ENCODE measurements at places on chromosomes 4 and X. TPM values are rescaled to one million over a fixed set of nuclear protein-coding genes. Genes with fewer than 3 reads are reported as not detected.

The XAGE5 gene
- not detected for total RNA-seq

The ARAF gene
- total RNA-seq, result 79.4 TPM

The WAS gene
- 14.2 TPM for total RNA-seq

The FAM47B gene
- not detected for total RNA-seq

The SOD3 gene
- total RNA-seq, result 193 TPM
